Natural killer cell treated with Interleukin-12 subunit alpha and Interleukin-12 subunit beta and Interleukin-15 and Interleukin-18, amount 100 ng/mL, for 72 hours (primary cell): ENCODE measurements at places on chromosomes 12 and 14.

GRCh38 chr12:53499266-53500141 is at the start of gene MAP3K12:
MAP3K12 (minus strand) TSS chr12:53499458; CDS start chr12:53487391, 12,067 bp downstream.
- DNase-seq: peak; percentile 81

DNA sequence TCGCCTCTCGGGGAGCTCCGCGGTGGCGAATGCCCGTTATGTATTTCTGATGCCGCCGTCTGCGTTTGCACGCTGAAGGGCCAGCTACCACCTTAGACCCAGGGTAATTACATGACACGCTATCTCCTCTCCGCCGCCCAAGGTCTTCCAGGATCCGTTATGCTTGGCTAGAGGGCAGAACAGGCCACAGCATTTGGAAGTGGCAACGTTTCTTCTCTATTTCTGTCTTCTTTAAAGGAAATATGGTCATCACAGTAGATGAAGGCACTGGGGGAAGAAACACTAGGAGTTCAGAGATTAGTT is 861 bp upstream of the MDGA2 start:
- no peak for DNase-seq

DNA sequence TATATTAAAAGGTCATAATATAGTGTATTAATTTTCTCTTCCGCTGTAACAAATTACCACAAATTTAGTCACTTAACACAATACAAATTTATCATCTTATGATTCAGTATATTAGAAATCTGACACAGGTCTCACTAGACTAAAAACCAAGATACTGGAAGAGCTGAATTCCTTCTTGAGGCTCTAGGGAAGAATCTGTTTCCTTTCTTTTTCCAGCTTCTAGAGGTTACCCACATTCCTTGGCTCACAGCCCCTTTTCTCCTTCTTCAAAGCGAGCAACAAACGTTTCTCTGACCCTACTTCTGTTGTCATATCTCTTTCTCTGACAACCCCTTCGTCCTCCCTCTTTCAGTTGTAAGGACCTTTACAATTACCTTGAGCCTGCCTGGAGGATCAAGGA is 43.4 kb upstream of the AMN1 start:
- DNase-seq: no peak

- no peak for DNase-seq
These were observed 63.5 kb downstream of the DYRK2 start for GRCh38 chr12:67712011-67712410.

DNA sequence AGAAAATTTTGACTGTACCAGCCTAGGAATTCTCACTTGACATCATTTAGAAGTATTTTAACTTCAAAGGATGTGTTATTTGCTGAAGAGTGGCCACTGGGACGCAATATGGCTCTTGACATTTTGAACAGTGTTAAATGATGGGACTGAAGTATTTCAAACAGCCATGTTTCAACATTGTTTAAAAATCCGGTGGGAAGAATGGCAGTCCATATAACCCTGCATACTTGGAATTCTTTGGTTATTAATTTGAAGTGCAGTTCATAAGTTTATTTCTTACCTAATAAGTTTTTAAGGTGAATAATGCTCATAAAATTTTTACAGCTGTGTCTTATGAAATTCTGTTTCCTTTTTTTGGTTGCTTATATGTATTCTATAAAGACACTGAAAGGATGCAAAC is 8.3 kb downstream of the TMTC2 start:
- DNase-seq: no peak

DNA sequence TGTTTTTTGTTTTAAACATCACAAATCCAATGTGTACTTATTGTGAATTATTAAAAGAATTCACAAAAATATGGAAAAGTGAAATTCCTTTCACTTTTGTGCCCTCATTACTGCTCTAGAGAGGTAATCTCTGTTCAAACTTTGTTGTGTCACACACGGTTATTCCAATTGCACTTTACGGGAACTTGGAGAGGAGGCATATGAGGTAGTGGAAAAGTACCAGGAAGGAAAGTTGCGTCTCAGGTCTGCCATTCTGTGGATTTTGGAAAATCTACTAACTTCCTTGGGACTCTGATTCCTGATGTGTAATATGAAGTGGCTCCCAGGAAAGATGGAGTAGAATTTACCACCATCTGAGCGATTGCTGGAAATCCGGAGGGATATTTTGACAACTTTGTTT is 90.9 kb upstream of the DCN start:
- no peak for DNase-seq

- DNase-seq: no peak
These were observed 851 bp downstream of the YLPM1 start for GRCh38 chr14:74763803-74764531.

DNA sequence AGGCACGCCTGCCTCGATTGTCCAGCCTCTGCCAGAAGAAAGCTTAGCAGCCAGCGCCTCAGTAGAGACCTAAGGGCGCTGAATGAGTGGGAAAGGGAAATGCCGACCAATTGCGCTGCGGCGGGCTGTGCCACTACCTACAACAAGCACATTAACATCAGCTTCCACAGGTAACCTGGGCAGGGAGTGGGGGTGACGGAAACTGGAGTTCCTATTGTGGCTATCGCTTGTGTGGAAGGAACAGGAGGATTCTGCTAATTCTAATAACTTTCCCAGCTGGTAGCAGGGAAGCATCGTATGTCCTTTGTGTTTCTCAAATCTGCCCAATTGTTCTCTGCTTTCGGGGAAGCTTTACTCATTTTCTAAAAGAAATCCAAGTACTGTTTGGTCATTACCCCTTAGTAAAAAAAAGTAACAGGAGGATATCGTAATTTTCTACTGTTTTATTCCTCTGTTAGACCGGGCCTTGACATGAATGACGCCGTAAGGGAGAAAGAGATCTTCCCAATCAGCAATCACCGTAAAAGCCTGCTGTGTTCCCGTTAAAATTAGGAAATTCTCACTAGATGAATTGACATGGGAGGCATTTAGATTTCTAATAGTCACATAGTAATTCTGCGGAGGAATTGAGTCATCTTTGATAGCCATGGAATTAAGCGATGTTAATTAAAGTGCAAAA is 449 bp downstream of the THAP2 start:
- no peak for DNase-seq

GRCh38 chr12:19150273-19150900 is 20.9 kb downstream of the PLEKHA5 start:
- DNase-seq: no peak

DNA sequence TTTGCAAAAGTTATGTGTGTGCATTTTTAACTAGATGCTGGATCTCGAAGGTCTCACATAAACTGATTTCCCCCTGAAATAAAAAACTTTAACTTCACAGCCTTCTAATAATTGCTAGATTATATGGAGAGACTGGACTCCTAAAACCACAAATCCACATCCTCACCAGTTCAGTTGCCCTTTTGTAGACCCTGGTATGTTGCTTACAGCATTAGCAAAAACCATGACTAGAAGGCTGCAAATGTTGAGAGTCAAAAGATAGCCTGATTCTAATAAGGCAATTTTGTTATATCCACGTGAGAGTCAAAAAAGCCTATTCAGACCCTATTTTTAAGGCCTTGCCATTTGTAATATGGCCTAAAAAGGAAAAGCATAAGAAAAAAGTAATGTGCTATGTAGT is 37.4 kb downstream of the RASSF8 start:
- DNase-seq: no peak

GRCh38 chr14:104657101-104657524 is 32.3 kb upstream of the INF2 start:
- peak; percentile 5 for DNase-seq

DNA sequence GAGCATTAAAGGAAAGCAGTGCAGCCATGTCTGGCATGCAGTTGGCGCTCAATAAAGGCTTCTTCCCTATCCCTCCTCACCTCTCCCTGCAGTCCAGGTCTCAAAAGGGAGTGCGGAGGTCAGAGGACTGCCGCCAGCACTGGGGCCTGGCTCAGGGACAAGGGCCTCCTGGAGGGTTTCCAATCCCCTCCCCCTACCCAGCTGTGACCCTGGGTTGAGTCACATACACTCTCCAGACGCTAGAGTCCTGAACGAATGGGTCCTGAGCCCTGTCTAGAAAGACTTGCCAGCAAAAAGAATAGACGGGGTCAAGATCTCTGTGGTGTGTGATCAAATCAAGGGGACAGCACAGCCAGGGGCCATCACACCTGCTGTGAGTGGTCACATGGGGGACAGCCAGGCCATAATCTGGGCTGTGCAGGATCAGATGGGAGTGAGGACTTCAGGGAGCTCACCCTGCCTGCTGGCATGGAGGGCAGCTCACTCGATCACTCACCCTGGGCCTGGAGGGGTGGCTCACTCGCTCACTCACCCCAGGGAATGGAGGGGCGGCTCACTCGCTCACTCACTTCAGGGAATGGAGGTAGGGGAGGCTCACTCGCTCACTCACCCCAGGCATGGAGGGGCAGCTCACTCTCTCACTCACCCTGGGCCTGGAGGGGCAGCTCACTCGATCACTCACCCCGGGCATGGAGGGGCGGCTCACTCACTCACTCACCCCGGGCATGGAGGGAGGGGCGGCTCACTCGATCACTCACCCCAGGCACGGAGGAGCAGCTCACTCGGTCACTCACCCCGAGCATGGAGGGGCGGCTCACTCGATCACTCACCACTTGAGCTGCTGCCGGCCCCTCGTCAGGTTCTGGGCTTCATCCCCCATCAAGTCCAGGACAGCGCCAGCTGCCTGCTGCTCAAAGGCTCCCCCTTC is 12.8 kb downstream of the CFAP73 start:
- DNase-seq: no peak

DNA sequence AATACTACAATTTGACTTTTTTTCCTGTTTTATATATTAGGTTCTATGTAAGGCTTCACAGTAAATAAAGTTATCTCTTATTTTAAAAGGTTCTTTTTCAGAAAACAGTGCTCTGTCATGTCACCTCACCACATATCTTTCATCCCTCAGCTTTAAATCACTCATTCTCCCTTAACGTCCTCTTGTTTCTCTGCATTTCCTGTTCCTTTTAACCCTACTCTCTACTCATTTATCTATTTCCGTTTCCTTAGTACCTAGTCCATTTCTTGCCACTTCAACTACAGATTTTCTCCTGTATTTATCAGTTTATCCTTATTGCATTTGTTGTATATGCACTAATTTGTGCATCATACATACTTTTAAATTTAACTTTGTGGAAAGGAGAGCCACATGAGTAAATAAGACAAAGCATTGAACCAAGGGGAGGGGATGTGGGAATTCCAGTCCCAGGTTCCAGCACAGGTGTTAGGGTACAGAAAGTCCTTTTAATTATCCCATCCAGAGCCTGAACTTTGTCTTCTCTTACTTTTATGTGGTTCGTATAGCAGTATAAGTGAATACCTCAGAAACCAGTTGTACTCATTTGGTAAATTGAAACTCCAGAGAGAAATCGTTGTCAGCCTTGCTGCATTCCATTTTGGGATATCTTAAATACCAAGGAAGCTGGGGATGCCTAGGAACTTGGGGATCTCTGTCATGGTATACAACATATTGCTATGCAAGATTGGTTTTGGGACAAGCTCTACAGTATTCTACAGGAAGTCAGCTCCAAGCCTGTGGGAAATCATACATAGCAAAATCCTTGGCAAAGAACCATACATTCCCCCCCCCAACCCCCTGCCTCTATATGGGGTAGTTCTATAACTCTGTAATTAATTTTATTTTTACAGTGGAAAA is 120.5 kb downstream of the DIP2B start:
- no peak for DNase-seq

DNA sequence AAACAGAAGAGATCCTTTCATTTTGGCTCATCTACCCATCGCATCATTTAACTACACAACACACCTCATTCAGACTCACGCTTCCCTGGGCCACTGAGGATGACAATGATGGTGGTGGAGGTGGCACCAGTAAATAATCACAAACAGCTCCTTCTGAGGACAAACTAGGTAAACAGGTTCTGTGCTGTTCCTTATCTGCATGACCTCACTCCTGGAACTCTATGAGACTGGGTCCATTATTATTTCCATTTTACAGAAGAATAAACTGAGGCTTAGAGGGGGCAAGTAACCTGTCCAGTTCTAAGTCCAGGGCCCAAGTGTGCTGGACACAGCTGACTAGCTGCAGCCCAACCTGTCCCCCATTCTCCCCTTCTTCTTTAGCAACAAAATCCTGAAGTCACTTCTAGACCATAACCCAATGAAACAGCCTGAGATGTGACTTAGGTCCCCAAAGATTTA is 50.4 kb downstream of the ITPK1 start:
- DNase-seq: no peak

- DNase-seq: no peak
These were observed 146.5 kb downstream of the SAMD4A start for GRCh38 chr14:54713379-54713778.

- no peak for DNase-seq
These were observed 603.5 kb downstream of the RPL10L start for GRCh38 chr14:46048127-46048526.

DNA sequence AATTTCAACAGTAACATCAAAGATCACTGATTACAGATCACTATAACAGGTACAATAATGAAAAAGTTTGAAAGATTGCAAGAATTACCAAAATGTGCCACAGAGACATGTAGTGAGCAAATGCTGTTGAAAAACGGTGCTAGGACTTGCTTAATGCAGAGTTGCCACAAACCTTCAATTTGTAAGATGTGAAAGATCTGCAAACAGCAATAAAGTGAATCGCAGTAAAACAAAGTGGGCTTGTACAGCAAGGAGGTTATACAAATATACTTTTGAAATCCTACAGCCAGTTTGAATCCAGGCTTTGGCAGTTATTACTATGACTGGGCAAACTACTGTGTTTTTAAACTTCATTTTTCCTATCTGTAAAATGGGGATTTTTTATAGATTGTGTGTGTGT is 1.0 kb upstream of the PLEKHA5 start:
- no peak for DNase-seq

DNA sequence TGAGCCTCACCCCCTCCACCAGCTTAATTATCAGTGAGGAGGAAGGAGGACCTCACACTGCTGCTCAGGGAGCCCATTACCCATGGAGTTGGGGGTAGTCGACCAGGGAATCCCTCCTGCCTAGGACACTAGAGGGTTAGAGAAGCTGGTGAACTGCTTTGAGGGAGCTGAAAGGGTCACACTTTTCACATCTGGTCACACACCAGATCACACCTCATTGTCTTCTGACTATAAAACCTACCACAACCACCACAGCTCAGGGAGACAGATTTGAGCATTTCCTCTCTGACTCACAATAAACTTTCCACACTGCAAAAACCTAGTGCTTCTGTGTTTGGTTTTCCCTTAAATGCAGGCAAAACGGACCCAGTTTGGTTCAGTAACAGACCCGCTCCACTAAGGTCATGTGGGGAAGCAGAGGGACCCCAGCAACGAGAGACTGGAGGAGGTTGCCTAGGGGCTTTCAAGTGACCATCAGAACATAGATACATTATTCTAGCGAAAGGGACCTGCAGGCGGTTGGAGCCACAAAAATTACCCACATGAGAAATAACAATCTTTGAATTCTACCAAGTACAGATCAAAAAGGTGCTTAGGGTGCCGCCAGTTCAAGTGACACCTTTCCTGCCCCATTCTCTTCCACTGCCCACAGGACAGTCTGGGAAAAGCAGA is 151.4 kb upstream of the AVPR1A start:
- DNase-seq: no peak

DNA sequence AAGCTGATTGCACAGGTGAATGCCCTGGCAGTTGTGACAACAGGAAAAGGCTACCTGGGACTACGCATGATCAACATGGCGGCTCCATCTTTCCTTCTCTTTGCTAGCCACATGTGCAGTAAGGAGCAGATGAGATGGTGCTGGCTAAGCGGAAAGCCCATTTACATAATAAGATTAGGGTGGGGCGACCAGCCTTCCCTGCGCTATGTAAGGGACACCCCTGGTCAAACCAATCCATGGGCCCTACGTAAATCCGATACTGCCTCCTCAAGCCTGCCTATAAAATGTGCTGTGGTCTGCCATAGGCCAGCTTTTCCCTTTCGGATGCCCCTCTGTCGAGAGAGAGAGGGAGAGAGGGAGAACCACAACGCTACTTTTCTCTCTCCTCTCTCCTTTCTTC is 31.0 kb upstream of the BTG1 start:
- no peak for DNase-seq

- no peak for DNase-seq
These were observed 253.7 kb downstream of the MSRB3 start for GRCh38 chr12:65532162-65532561.
